Activated effector memory CD4-positive, alpha-beta T cell treated with anti-CD3 and anti-CD28 coated beads, Interleukin-2, amount 50 U/mL, for 16 hours (primary cell): ENCODE measurements at places on chromosomes 2 and 18.

DNA sequence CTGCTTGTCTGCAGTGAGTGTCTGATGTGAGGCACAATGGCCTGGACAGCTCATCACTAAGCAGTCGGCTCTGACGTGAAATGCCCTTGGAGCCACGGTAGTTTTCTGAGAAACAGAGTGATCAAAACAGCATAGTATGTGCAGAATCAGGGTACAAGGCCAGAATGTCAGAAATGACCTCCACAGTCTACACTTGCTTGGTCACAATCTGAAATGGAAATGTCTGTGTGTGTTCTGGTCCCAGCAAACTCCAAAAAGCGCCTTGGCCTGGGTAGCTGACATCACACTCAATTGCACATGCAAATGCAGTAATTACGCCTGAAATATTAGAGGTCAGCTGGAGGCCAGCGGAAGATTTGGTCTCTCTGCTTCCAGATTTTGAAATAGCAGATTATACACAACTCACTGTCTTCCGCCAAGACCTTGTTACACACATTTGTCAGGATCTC, 95.4 kb downstream of the CTAGE1 start:
- no peak for DNase-seq

- DNase-seq, result peak; percentile 86
Measured at GRCh38 chr2:26577442-26578112, 63.6 kb downstream of the CIB4 start.

DNA sequence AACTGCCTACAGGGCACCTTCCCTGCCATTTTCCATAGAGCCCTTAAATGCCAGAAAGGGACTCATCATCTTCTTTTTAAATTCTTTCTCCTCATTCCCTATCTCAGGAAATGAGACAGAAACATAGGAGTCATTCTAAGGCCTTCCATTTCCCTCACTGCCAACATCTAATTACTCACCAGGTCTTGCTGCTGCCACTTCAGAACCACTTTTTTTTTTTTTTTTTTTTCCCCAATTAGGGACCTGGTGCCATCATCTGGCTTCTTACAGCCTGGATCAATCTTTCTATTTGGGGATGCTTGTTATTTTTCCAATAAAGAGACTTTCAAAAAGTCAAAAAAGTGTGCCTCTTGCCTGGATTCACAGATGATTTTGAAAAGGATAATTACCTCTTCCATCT, 373.4 kb downstream of the LPIN1 start:
- DNase-seq, result no peak

- DNase-seq, result no peak
Measured at GRCh38 chr2:232147440-232148077, 186.0 kb downstream of the DIS3L2 start.

DNA sequence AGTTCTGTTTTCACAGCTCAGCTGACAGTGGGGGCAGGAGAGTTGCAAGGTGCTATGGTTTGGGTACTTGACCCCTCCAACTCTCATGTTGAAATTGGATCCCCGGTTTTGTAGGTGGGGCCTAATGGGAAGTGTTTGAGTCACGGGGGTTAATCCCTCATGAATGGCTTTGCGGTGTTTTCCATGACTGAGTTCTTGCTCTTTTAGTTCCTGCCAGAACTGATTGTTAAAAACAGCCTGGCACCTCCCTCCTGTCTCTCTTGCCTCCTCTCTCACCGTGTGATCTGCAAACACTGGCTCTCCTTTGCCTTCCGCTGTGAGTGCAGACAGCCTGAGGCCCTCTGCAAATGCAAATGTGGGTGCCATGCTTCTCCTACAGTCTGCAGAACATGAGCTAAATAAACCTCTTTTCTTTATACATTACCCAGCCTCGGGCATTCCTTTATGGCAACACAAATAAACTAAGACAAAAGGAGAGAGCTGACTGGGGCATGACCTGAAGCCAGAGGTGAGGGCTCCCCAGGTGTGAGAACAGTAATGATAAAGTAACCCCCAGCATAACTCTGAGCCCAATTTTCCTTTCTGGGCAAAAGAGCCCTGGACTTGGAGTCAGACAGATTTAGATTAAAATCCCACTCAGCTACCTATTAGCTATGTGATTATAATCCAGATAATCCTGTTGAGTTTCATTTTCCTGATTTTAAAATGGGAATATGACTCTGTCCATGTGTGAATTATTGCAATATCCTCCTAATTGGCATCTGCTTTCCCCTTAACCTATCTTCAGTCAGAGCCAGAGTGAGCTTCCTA, 64.9 kb upstream of the CAPN13 start:
- DNase-seq, result no peak

- DNase-seq, result no peak
Measured at GRCh38 chr2:159922563-159922962, 124.6 kb upstream of the CD302 start.

DNA sequence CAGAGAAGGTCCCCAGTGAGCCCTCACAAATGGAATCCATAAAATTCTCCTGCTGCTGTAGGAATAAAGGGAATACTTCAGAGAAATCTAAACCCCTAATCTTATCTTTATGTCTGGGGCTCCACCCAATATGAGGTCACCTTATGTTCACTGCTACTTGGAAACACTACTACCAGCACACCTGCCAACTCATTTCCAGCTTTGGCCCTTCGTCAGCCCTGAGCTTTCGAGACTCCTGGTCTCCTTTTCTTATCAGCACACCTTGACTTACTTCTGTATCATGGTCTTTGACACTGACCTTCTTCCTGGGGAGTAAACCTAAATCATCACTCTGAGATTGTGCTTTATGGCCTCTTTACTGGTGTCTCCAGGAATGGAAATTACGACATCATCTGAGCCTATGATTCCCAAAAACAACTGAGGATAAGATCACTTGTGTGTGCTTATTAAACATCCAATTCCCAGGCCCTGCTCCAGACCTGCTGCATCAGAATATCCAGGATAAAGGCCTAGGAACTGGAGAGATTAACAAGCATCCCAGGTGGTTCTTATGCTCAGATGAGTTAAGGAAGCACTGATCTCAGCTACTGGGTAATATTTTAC, 22.2 kb upstream of the ASNSD1 start:
- DNase-seq, result no peak

GRCh38 chr18:30342675-30343074, 699.9 kb downstream of the DSC3 start:
- DNase-seq, result no peak

GRCh38 chr2:102708847-102709559, 52.8 kb upstream of the TMEM182 start:
- no peak for DNase-seq

DNA sequence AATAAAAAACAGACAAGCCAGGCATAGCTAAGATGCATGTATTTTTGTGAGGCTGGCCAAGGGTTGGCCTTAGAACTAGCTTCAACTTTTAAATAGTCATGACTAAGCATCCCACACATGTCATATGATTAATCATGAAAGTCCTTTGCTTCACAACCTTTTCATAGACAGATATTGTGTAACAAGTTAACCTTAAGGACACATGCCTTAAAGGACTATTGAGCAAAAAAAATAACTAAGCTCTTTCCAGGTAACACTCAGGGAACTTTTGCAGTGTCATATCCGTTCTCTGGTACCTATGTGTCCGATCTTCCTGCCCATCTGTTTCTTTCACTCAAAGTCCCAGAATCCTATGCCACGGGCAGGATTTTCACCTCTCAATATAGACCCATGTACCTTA, 498.4 kb downstream of the STK39 start:
- DNase-seq, result no peak

DNA sequence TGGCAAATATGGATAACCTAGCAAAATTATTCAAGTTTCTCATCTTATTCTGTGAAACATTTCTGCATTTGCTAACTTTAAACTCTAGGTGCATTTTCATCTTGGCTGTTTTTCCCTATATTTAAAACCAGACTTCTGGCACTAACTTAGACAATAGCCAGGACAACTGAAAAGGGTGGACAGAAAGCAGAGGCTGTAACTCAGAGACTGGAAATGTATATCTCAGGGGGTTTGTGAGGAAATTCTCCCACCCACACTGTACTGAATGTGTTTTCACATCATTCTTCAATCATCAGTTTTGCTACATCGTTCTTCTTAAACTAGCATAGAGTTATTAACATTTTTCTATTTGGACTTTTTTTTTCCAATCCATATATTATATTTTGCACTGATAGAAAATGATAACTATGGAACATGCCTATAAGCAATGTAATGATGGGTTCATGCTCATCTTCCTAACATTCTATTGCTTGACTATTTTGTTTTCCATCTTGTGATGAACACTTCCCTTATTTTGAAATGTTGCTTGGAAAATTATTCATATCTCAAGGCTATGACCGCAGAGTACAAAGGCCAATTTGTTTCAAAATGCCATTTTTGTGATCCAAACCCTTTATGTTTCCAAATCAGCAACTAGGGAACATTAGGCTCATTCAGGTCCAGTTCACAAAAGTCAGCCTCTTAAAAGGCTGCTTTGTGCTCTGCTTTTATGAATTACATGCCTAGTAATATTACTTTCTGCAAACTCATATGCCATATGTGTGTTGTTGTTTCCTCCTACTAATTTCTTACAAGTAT, 125.8 kb upstream of the CDH19 start:
- no peak for DNase-seq

DNA sequence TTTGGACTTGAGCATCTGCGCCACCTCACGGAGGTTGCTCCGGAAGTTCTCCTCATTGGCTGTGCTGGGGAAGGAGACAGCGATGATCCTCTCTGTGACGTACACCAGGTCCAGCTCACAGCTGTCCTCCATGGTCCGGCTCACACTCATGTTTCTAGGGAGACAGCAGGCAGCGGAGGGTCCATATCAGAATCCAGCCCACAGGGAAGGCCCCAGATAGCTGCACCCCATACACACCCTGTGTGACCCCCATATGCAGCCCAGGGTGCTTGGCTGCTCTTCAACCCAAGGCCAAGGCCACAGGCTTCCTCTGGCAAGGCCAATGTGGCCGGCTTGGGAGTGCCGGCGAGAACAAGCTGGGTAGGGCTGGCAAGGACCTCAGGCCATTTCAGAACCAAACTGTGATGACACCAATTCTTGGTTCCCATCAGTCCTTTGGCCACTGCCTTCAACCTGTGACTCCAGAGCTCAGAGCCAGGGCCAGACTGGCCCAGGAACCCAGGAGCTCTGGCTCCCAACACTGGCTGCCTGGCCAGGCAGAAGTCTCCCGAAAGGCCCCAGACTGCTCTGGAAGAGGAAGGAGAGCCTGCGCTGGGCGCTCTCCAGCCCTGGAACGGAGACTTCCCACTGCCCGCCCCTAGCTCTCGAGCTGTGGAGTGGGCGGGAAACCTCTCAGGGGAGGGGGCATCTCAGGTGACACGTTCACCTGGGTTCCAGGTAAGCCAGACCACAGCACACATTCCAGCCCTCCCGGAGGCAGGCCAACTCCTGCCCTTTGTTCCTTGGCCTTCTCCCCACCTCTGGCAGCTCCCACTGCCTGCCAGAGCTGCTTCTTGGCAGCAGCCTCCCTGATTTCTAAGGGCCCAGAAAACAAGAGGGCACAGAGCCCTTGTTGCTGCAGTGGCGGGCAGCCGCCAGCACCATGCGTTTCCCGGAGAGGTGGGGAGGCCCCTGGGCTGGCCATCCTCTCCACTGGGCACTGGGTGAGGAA, 104.7 kb downstream of the TNS1 start:
- no peak for DNase-seq

GRCh38 chr2:220159738-220160137, 532.3 kb downstream of the SLC4A3 start:
- DNase-seq, result no peak

DNA sequence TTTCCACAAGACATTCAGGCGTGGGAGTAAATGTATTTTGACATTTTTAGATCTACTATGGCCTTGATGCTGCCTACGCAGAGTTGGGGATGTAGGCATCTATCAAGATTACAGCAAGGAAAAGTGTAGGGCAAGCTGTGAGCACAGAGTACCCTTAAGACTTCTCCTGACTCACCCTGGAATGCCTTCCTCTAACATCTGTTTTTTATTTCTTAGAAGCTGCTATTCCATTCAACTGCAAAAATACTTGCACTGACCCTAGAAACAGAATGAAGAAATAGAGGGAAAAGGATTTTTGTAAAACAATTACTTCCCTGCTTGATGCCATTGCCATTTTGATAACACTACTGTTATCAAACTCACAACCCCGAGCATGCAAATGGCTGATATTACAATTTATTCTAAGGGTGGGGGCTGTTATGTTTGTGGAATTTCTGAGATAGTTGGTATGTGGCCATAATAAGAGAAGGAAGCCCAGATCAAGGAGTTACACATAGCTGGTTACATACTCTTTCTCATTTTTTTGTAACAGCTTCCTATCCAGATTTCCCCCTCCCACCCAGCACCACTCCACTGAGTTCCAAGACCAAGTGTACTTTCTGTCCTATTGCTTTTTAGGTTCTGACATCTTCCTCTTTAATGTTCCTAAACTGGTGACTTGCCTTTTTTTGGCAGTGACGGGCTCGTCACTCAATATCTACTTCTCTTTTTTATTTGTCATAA, 6.0 kb upstream of the ROCK1 start:
- DNase-seq, result no peak

DNA sequence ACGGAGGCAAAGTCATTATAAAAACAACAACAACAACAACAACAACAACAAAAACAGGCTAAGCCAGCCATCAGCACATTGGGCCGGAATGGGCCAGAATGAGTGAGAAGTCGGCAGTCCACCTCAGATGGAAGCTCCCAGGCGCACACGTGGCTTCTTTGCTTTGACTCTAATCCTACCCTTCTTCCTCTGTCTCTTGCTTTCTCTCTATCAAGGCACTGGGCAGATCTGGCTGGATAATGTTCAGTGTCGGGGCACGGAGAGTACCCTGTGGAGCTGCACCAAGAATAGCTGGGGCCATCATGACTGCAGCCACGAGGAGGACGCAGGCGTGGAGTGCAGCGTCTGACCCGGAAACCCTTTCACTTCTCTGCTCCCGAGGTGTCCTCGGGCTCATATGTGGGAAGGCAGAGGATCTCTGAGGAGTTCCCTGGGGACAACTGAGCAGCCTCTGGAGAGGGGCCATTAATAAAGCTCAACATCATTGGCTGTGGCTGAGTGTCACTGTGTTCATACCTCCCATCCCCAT, 52.2 kb downstream of the MARCO start:
- no peak for DNase-seq

GRCh38 chr2:30777661-30778505, 29.4 kb downstream of the CAPN13 start:
- DNase-seq, result no peak

DNA sequence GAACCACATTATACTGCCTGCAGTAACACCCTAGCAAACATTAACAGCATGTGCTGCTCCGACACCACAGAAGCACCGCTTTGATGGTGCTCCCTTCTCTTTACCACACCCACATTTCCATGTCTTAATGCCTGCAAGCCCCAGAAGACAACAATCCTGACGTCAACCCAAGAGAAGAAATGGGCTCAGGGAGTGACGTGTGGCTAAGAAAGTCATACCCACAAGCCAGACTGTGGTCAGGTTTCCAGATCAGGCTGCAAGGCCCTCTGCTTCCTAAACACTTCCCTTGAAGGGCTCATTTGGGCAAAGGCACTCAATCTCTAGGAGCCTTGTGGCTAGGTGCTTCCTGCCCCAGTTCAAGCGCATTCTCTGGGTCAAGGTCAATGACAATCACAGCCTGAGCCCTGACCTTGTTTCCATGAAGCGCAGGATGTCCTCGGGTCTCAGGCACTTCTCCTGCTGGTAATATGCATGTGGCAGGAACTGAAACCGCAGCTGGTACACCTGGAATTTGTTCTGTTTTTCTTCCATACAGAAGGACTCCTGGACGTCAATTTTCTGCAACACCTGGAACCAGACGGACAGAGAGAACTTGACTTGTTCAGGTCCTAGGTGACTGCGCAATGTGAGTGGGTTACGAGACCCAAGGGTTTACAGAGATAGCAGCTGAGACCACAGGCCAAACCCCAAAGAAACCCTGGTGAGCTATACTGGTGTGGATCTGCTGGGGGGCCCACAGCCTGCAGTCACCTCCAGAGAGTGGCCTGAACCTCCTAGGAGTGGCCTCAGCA, 67.2 kb downstream of the POLR1A start:
- peak; percentile 84 for DNase-seq
